Right ventricle myocardium superior (tissue), 1 donor: ENCODE measurements at places on chromosomes 5 and 9.

DNA sequence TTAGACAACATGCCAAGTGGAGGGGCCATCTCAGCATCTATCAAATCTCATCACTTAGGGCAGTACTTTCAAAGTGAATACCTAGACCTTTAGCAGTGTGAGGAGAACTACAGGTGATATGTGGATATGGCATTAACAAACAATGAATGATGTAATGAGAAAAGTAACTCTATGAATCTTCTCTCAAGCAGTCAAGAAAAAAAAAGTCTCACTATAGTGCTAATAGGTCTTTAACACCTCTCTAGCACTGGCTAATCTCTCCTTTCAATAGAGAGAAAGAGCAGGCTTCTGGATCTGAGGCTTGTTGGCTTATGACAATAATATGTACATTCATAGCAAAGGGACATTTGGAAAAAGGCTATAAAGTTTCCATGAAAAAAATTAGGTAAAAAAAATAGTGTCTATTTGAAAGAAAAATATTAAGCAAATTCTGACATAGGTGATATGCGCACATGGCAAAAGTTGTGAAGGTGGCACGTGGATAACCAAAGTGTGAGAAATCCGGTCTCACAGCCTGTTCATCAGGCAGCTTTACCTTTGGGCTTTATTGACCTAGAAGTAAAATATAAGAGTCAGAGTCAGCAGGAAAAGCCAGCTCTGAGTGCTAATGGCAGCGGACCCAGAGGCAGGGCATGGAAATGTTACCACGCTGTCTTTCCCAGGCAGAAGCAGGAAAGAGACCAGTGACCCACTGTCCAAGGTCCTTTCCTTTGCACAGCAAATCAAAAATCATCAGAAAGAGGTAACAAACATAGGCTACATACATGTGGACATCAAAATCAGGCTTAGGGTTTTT lies 203.4 kb downstream of the EFNA5 start:
- DNase-seq = no peak

- no peak for DNase-seq
These were observed 3.8 kb upstream of the IGFBPL1 start for GRCh38 chr9:38428062-38428461.

DNA sequence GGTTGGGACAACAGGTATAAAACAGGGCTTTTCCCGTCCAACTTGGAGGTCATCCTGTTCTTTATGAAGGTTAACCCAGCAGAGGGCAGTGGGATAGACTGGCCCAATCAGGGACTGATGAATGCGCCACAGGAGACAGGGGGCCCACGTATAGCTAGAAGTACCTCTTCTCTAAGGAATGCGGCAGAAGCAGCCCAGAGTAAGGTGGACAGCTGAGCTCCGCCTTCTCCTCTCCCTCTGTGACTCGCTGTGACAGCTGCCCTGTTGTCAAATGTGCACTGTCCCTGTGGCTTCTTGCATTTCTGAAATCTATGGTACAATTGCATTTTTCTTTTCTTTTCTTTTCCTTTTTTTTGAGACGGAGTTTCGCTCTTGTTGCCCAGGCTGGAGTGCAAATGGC lies 306.6 kb downstream of the FBXL7 start:
- no peak for DNase-seq

DNA sequence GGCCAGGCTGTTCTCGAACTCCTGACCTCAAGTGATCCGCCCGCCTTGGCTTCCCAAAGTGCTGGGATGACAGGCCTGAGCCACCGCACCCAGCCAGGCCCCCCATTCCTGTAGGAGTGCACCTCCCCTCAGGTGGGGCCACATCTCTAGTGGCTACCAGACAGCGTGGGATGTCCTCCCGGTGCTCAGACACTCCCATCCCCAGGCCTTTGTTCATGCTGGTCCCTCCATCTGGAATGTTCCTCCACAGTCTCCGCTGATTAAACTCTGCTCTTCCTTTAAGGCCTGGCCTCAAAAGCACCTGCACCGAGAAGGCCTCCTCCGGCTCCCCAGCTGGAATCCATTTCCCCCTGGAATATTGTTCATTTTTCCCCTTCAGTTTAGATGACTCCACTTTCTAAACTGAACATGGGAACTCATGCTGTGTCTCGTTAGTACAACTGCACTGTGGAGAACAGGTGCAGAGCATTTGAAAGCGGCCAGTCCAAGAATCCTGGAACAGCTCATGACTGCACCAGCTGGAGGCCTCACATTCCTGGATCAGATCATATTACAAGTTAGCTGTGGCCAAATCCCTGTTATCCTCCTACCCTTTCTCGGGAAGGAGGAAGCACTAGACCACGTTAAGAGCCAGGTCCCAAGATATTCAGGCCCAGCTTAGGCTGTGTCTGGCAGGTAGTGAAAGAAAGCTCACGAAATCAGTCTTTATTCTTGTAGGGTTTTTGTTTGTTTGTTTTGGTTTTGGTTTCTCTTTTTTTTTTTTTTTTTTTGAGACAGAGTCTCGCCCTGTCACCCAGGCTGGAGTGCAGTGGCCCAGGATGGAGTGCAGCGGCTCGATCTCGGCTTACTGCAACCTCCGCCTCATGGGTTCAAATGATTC lies 10.8 kb upstream of the PRRC2B start:
- DNase-seq = peak; percentile 52

- peak; percentile 88 for DNase-seq
These were observed 2.1 kb upstream of the ANXA2R start for GRCh38 chr5:43042176-43042625.

DNA sequence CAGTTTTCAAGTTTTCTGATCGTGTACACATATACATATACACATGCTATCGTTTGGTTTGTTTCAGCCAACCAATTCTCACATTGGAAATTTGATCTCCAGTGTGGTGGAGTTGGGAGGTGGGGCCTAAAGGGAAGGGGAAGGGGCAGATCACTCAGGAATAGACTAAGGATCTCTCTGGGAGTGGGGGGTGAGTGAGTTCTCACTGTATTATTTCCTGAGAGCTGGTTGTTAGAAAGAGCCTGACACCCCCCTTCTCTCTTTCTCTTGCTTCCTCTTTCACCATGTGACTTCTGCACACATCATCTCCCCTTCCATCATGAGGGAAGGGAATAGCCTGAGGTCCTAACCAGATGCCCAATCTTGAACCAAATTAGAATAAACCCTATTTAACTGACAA lies 551.7 kb downstream of the MAT2B start:
- no peak for DNase-seq

- DNase-seq = no peak
These were observed 138.5 kb downstream of the DCP2 start for GRCh38 chr5:113115061-113115460.

DNA sequence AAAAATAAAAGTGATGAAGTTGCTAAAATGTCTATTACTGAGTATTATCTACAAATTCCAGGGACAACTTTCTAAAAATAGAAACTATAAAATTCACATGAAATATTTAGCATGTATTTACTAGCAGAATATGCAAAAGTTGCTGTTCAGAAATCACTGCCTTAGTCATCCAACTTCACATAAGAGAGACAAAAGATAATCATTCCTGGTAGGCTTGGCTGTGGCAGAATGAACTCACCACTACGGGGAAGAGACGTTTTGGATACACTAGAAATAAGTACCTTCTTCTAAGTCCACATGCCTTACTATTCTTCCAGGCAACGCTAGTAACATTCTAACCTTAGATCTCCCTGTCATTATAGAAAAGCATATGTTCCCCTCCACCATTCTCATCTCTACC lies 272.2 kb downstream of the BNC2 start:
- DNase-seq = no peak

GRCh38 chr9:96771124-96771523 lies 6.8 kb downstream of the ZNF510 start:
- DNase-seq = no peak

GRCh38 chr5:37248421-37248969 lies 681 bp downstream of the CPLANE1 start:
- DNase-seq = no peak

- DNase-seq = no peak
These were observed 120.0 kb upstream of the ACOT12 start for GRCh38 chr5:81513982-81514381.

DNA sequence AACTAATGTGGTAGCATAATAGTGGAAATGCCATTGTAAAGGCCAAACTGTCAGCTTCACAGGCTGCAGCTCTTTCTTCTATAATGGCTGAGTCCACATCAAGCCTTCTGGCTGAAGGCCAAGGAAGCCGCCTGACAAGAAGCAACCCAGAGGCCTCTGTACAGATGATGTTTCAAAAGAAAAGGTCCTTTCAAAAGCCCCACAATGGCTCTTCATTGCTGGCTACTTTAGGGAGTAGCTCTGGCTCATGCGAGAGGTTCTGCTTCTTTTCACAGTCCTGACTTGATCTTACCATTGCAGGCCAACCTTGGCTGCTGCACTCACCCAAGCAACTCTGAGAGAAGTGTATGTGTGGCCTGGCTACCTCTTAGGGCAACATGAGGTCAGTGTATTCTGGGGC lies 54.5 kb upstream of the EQTN start:
- peak; percentile 64 for DNase-seq

- no peak for DNase-seq
These were observed 57.6 kb downstream of the IL31RA start for GRCh38 chr5:55908804-55909203.

GRCh38 chr5:9775339-9775738 lies 145.2 kb upstream of the TAS2R1 start:
- DNase-seq = no peak

- no peak for DNase-seq
These were observed 145.2 kb upstream of the MAST4 start for GRCh38 chr5:66450988-66451387.

- DNase-seq = no peak
These were observed 398.8 kb downstream of the ENC1 start for GRCh38 chr5:74241751-74242140.

DNA sequence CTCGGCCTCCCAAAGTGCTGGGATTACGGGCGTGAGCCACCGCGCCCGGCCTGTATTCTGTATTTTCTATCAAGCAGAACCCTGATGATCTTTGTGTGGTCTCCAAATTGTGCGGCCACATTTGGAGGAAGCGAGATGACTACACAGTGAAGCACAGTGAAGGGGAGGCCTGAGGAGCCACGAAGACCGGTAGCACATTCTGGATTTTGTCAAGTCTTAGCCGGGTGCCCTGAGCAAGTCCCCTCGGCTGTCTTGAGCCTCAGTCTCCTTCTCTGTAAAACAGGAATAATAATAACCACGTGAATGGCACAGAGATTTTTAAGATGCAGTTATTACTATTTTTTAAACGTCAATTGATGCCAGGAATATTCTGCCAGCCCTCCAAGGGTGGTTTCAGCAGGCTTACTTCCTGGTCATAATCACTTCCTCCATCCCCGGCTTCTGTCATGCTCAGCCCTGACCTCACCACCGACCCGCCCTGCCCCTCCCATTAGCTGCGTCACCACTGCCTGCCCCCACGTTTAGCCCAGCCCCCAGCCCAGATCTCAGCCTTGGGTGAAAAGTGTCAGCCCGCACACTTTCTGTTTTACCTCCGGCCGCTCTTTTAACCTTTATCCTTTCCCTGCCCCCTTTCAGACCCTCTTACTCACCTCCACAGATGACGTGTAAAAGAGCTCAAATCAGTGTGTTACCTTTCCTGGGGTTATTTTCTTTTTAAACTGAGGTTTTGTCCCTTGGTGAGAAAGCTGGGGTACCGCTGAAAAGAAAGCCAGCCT lies 27.0 kb upstream of the ERGIC1 start:
- DNase-seq = peak; percentile 92

DNA sequence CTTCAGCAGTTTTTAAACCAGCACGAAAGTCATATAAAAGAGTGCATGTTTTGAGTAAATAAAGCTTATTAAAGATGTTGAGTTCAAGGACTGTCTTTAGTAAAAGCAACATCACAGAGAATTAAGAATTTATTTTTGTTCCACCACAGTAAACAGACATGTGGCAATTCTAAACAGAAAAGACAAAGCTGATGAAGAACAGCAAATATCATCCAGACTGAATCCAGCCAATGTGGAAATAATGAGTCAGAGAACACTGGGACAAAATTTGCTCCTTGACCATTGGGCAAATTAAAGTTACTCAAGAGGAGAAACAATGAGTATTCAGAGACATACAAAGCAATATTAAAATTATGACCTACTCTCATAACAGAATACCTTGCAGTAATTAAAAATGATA lies 28.8 kb downstream of the OR2K2 start:
- no peak for DNase-seq

DNA sequence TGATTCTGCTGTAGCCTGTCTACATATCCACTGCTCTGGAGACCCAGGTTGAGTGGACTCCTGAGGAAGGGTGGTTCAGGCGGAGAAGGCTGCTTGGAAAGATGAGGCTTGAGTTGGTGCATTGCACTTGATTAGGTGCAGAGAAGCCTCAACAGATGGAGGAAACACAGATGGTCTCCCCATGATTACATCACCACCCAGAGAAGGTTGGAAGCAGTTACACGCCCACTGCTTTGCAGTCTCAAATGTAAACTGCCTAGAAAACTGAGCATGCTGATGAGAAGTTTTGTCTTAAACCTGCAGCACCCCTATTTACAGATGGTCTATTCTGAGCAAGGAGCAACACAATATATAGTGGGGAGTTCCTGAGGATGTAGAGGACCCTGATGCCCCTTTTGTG lies 266.6 kb downstream of the PIK3R1 start:
- no peak for DNase-seq

DNA sequence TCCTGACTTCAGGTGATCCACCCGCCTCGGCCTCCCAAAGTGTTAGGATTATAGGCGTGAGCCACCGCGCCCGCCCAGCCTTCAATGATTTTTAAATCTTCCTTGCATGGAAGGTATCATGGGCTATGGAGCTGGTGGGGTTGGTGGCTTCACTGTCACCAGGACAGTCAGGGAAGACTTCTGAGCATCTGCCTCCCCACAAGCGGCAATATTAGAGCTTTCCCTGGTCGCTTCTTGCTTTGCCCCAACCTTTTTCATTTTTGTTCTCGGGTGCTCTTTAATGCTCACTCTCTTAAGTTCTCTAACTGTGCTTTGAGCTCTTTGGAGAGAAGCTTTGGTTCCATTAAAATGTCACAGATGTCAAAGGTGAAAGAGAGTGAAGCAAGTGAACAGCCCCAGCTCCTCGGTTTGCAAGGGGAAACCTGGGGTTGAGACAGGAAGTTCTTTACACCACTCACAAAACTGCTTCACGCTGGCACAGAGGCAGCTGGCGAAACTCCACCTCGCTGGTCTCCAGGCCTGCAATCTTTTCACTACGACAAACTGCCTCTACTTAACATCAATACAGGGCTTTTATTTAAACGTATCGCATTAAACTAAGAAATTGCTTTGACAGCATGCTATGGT lies 142.5 kb upstream of the RETREG1 start:
- no peak for DNase-seq

DNA sequence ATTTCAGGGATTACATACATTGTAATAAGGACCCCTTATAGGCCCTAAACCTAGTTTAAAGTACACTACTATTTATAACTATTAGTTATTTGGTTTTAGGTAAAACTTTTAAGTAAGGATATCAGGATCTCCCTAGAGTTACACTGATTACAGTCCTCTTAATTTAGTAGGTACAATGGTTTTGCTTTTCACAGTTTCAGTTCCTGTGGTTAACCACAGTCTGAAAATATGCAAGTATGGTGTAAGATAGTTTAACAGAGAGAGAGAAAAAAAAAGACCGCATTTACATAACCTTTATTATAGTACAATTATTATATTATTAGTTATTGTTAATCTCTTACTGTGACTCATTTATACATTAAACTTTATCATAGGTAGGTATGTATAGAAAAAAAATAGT lies 725.3 kb upstream of the PTPRD start:
- DNase-seq = no peak
